ENCODE measurements at places on chromosomes 3 and 15.

DNA sequence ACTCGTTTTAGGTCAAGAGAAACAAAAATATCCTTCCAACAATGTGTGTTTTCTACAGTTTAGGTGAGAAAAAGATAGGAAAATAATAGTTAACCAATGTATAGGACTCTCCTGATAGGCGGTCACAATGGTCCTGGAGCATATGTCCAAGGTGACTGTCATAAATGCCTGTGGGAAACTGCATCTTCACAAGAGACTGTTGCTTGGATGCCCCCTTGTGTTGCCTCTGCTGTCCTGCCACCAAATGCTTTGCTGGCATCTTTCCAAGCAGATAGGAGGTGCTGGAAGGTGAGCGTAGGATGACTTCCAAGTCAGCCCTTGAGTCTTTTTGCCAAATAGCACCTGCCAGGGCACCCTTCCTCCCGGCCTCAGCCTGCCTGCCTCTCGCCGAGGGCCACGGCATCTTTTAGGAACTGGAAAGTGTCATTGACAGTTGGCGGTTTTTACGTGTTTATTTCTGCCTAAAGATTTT is 24.1 kb upstream of the SACM1L start:
- peak; percentile 74 for DNase-seq

DNA sequence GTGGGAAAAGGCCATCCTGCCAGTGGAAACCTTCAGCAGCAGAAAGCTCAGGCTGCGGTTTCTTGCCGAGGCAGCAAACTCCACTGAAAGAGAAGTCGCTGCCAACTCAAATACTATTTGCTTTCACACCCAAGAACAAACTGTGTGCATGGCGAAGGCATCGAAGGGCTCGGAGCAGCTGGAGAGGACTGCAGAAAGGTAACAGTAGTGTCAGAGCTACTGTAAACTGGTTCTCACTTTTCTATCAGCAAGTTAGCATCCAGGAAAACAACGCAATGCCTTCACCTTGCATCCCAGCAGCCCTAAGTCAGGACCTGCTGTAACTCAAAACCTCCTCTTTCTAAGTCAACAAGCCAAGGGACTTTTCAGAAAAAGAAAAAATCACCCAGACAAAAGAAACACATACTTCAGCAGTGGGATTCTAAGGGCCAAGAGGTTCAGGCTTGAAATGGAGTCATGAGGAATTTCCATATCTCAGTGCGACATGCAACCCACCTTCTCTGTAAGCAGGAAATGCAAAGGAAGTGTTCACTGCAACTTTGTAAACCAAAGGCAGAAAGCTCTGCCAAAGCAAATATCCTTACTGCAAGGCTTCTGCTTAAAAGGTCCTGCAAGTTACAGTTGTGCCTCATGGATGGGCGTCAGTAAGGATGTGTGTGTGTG is 193.5 kb downstream of the FOXP1 start:
- DNase-seq, result peak; percentile 77

DNA sequence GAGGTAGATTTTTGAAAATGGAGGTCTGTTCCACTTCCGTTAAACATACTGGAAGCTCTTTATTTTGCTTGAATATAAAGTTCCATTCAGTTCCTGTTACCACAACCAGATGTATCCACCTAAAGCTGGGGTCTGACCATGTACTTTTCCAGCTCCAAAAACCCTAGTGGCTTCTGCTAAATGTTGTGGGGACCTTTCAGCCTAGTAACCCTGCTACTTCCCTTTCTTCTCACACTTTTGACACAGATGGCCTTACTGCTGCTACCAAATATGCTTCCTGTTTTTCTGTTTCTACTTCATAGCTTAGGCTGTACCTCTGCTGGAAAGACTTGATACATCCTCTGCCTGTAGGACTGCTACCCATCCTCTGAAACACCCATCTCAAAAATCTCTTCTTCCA is 87.8 kb downstream of the COL6A6 start:
- no peak for DNase-seq

DNA sequence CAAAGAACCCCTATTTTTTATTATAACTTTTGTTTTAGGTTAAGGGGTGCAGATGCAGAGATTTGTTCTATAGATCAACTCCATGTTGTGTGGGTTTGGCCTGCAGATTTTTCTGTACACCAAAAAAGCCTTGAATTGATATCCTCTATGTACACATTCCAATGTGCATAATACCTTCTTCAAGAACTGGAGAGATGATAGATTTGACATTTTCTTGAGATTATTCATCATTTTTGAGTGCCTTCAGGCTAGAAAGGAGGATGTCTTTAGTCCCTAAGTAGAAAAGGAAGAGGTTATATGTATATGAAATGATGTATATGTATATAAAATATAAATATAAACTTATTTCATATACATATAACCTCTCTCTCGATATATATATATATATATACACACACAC is 1190.0 kb upstream of the ALCAM start:
- no peak for DNase-seq

GRCh38 chr15:73906346-73907034 is 19.8 kb upstream of the LOXL1 start:
- no peak for DNase-seq

DNA sequence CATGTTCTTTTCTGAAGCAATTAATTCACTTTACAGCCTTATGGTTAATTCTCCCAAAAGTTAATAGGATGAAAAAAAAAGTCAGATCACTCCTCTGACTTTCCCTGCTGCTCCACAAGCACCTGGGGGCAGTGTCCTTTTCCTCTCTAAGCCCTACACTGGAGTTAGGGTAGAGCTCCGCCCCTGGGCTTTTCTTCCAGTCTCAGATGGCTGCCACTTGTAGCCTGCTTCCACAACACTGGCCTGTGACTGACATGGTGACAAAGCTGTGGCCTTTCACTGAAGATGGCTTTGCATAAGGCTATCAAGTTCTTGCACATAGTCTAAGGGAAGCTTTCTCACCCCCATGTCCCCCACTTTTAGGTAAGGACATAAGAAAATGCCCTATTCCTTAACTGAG is 1.3 kb upstream of the MON1A start:
- peak; percentile 40 for DNase-seq

- DNase-seq, result no peak
These were observed 92.4 kb downstream of the GPR156 start for GRCh38 chr3:120192579-120192978.

DNA sequence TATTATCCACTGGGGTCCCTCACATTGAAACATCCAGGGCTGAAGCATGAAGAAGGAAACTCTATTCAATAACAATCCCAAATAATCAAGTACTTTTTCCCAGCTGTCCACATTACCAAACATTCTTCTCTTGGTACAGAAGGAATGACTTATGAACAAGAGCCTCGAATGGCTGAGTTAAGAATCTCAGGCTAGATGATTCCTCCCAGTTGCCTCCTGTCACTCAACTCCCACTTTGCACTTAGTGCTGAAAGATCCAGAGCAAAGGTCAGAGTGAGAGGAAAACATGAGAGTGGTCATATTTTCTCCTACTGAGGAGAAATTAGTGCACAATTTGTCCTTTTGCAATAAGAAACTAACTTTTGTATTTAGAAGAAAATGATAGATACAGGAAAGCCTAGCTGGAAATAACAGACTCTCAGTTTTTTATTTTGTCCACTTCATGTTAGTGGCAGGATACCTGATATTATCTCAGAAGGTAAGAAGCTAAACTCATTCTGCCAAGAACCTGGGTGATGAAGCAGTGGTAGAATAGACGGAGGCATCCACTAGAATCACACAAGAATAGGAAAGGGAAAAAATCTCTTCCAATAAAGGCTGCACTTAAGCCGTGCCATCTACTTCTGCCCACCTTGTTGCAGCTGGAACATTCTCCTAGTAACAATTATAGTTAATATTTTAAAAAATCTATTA is 46.2 kb downstream of the GADL1 start:
- no peak for DNase-seq

- DNase-seq, result no peak
These were observed 105.6 kb upstream of the TGFBR2 start for GRCh38 chr3:30500666-30501399.

- DNase-seq, result no peak
These were observed 72.3 kb upstream of the EIF1B start for GRCh38 chr3:40237159-40237558.

DNA sequence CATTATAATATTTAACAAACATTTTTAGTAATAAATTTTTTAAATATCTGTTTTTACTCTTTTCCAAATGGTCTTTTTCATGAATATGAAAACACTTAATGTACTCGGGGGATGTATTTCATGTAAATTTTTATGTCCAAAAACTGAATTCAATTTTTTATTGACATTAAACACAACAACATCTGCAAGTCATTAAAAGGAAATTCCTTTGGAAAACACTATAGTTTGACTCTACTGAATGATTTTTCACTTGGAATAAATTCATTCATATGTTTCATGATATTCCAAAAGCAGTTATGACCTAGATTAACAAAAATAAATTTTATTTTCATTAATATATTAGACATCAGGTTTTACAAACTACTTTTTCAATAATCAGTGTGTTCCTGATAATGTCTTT is 239.8 kb upstream of the AGTR1 start:
- DNase-seq, result no peak

- no peak for DNase-seq
These were observed 96.0 kb upstream of the PPP2R3A start for GRCh38 chr3:135869439-135870105.

GRCh38 chr15:65901836-65902235 is 32.5 kb downstream of the RAB11A start:
- DNase-seq, result no peak

DNA sequence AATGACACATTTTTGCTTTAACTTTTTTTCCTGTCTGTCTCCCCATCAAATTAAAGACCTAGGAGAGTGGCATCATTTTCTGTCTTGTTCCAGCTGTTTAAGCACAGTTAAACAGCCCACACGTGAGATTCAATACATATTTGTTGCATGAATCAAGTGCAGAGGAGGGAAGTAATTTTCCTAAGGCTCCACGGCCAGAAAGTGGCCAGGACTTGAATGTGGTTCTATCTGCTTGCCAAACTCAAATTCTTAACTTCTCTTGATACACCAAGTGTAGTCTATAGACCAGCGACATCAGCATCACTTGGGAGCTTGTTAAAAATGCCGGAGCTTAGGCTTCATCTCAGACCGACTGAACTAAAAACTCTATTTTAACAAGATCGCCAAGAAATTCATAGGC is 724.8 kb upstream of the CFAP20DC start:
- no peak for DNase-seq

- DNase-seq, result no peak
These were observed 54.6 kb downstream of the TM4SF4 start for GRCh38 chr3:149529099-149529498.

DNA sequence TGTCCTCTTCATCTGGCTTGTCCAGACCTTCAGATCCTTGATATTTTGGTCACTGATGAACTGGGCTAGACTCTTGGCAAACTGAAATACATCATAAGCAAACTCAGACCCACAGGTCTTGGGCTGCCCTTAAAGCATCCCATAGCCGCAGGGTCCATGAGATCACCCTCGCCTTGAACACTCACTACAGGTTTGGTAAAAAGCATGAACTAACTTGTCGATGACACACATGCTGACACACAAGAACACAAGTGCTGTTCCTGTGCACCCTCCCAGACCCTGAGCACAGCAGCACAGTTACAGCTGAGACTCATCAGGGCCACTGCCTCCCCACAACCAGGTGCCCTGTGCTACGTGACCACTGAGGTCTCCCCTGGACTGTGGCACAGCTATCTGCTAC is 21.0 kb downstream of the PFKFB4 start:
- DNase-seq, result no peak

DNA sequence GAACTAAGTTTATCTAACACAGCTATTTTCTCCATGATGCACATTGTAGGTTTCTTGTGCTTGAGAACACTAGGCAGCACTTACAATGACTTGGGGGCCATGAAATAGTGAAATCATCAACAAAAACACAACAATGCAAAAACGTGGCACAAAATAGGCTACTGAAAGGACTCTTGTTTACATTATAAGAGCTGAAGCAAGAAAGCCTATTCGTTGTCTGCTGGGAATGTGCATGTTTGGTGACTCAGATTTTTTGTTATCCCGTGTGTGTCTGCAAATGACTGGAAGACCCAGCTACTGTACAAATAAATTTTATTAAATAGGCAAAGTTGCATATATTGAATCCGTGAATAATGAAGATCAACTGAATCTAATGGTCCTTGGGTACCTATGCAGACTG is 85.0 kb downstream of the TCF12 start:
- DNase-seq, result no peak

Data from NCI-H69 (cell line).